ENCODE measurements at places on chromosomes 2 and 18.

DNA sequence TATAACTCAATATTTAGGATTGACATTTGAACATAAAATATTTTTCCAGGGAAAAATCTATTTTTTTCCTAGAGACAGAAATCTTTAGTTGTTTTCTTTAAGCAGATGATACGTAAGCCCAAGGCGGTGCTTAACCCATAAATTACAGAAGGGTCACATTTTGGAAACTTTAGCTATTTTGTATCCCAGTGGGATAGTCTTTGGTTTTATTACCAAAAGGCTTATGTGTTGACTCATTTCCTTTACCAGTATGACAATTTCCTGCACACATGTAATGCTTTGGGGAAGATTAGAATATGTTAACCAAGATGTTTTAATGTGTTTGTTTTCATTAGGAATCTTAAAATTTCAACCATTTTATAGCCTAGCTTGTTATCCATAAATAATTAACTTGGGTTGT lies 24.8 kb downstream of the DYNC1I2 start:
- DNase-seq, result no peak

GRCh38 chr2:26697425-26697824 lies 4.9 kb downstream of the KCNK3 start:
- DNase-seq, result no peak

DNA sequence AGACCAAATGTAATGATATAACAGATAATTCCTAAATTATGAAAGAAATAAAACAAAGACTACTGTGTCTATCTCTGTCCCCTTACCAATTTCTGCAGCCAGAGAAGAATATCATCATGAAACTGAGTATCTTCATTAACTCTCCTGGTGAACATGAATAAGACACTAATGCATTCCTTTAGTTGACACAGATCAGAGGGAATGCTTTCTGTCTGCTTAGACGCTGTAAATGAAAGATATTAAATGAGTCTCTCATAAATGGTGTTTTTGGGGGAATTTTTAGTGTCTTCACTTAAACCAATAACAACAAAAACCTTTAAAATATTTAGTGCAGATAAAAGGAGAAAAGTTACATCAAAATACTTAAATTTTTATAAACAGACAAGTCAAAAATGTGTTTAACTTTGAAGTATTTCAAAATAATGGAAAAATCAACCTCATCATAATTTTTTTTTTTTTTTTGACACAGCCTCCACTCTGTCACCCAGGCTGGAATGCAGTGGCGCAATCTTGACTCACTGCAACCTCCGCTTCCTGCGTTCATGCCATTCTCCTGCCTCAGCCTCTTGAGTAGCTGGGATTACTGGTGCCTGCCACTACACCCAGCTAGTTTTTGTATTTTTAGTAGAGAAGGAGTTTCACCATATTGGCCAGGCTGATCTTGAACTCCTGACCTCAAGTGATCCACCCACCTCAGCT lies 16.0 kb downstream of the EPG5 start:
- DNase-seq, result no peak

GRCh38 chr18:13540477-13541182 lies 185.7 kb downstream of the FAM210A start:
- DNase-seq, result peak; percentile 32

DNA sequence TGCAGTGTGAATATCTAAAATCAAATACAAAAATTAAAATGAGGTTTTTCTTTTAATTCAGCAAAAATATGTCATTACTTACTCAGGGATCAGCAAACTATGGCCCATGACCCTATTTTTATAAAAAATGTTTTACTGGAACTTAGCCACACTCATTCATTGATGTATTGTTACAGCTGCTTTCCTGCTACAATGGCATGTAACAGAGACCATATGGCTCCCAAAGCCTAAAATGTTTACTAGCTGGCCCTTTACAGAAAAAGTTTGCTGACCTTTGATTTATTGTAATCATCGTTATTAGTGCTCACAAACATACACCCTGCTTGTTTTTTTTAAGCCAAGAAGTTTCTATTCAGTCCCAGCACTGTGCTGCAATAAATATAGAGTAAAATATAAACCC lies 120.3 kb downstream of the PLA2R1 start:
- no peak for DNase-seq

- DNase-seq, result no peak
These were observed 10.6 kb upstream of the MPP4 start for GRCh38 chr2:201709049-201709448.

DNA sequence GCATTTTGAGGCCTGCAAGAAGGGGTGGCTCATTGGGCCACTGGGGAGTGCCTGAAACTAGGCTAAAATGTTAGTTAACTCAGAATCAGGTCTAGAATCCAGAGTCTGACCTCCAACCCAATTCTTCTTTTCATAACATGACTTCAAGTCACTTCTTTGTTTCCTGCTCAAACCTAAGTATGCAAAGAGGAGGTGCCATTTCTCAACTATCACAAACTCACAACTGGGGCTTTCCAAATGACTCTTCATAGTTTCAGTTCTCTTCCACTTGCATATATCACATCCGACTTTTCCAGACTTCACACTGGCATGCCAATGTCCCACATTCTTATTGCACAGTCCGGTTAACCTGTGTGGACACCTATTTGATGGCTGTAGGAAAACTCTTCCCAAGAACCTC lies 211.6 kb downstream of the TCF4 start:
- no peak for DNase-seq

DNA sequence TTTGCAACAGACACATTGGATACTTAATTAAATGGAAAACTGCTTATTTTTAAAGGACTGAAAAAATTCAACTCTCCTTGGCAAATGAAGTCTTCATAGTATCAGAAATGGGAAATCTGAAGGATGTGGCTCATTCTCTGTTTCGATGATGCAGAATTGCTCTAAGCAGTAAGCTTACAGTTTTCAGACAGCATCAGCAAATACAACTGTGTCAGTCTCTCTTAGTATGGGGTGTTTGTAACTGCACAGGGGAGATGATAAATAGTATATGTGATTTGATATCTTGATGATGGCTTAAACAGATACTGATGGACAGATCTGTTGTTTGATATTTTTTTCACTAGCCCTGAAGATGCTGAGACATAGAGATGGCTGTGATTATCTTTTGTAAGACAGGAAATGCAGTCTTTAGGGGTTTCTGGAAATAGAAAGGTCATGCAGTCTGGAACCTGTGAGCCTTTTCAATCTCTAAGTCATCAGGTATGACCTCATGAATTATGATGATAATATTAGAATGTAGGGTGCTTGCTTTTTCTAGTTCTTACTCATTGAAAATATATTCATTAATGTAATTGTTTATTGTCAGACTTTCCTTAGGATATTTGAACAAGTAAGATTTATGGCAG lies 84.2 kb downstream of the SLC4A10 start:
- no peak for DNase-seq

GRCh38 chr18:59139291-59139614 lies 431 bp upstream of the SEC11C start:
- DNase-seq, result peak; percentile 89

- no peak for DNase-seq
These were observed 125.0 kb downstream of the CACNB4 start for GRCh38 chr2:151973901-151974199.

DNA sequence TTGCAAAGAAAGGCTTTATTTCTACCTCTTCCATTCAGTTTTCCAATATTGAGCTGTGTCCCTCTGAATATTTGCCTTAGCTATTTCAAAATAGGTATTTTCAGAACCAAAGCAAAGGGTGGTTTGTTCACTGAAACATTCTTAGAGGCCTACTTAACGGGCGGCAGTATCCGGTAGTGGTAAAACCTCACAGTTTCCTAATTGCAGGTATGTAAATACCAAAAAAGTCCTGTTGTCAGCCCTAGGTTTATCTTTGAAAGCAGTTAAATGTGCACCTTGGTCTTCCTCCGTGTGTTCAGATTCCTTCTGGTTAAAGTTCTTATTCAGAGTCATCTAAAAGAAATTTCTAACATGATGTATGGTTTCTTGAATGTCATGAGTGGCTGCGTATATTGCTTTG lies 38.9 kb downstream of the CCNT2 start:
- no peak for DNase-seq

DNA sequence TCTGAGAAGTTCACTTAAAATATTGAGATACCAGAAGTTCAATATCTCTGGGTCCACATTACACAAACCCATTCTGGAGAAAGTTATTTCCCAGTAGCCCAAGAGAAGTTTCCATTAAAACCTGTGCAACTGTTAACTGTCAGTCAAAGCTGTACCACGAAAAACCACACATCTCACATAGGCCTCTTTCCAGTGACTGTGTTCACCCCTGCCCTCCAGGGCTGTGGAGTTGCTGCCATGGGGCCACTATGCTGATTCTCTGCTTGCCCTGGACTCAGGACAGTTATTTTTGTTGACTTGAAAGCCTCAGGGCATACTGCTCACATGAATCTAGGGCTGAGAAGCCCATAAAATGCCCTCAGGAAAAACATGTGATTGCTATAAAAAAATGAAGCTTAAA lies 153.8 kb downstream of the PIEZO2 start:
- DNase-seq, result no peak

- DNase-seq, result no peak
These were observed 33.7 kb downstream of the RFTN2 start for GRCh38 chr2:197641666-197642065.

DNA sequence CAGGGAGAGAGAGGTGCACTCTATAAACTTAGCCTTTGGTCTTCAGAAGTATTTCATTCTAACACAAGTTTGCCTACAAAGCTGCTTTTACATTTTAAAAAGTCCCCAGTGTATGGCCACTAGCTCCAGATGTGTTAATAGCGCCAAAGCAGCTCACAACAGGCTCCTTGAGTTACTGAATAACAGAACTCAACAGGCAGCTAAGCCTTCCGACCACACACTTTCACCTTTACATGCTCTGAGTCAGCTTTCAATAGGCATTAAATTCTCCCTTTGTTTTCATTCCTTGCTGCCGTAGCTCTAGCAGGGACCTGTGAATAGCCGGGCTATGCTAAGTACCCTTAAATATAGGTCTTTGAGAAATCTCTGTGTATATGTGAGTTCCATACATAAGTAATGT lies 262.8 kb upstream of the PARD3B start:
- no peak for DNase-seq

DNA sequence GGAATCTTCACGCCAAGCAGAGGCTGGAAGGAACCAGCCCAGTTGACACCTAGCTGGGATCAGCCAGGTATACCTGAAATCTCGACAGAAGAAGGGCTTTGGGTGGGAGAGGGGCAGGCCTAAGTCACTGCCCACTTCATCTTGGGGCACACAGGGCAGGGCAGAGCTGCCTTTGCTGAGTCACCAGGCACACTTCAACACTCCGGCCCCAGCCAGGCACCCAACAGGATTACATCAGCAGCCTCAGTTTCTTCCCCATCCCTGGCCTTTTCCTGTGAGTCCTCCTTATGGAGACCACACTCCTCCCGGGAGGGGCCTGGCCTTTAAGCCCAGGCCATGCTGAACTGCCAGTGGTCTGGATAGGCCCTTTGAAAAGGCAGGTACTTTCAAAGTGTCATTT lies 201.7 kb upstream of the HS6ST1 start:
- no peak for DNase-seq

DNA sequence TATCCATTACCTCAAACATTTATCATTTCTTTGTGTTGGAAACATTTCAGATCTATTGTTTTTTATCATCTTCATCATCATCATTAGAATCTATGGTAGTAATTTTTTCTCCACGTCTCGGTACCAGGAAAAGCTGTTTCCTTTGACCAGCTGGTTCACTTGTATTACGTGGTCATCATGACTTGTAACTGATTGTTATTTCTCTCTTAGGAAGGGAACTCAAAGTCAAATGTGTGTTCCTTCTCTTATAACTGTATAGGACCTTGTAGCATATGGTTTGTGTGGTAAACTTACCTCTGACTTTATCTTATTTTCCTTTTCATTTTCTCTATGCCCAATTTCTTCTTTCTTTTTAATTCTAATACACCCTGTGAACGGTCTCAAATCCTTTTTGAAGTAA lies 16.5 kb downstream of the NCOA1 start:
- no peak for DNase-seq

DNA sequence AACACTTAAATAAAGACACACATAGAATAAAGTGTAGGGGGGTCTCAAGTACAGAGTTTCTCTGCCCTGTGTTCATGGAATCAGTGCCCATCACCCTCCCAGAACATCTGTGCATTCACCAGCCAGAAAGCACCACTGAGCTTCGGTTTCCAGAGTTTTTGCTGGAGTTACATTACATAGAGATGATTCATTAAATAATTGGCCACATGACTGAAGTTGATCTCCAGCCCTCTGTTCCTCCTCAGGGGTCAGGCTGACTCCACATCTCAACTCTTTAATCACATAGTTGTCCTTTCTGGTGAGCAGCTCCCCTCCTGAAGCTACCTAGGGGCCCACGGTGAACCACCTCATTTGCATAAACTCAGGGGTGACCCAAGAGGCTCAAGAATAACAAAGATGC lies 129.8 kb downstream of the METTL4 start:
- DNase-seq, result no peak

GRCh38 chr2:27956888-27957287 lies 66.4 kb downstream of the BABAM2 start:
- DNase-seq, result no peak

GRCh38 chr2:184938221-184938985 lies 340.1 kb downstream of the ZNF804A start:
- DNase-seq, result no peak

DNA sequence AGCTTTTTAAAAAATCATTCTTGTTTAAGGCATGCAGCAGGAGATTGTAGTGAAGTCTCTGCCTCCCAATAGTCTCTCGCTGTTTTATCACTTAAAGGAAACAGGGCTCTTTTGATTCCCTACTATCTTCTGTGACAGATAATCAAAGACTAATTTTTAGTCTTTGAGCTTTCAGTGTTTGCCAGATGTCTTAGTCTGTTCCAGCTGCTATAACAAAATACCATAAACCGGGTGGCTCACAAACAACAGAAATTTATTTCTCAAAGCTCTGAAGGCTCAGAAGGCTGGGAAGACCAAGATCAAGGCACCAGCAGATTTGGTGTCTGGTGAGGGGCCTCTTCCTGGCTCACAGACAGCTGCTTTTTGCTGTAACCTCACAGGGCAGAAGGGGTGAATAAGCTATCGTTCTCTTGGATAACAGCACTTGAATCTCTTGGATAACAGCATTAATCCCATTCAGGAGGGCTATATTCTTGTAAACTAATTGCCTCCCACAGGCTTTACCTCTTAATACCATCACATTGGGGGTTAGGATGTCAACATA lies 37.8 kb upstream of the STAT4 start:
- DNase-seq, result no peak

- DNase-seq, result no peak
These were observed 72.0 kb downstream of the ARMC9 start for GRCh38 chr2:231270221-231271114.

- DNase-seq, result no peak
These were observed 70.0 kb upstream of the MAP4K4 start for GRCh38 chr2:101627285-101628029.

- DNase-seq, result no peak
These were observed 159.8 kb downstream of the SUCLG1 start for GRCh38 chr2:84299211-84299775.

Data from T-cell (primary cell).